ENCODE measurements at places on chromosomes 12 and 14. TPM values are rescaled to one million over a fixed set of nuclear protein-coding genes. Genes with fewer than 3 reads are reported as not detected.

CLEC2A gene
- total RNA-seq, result not detected

GRCh38 chr14:44589180-44589579 is 82.1 kb upstream of the FSCB start:
- no peak for DNase-seq

KRT7 gene
- 9.3 TPM for total RNA-seq

KRT77 gene
- not detected for total RNA-seq

DNA sequence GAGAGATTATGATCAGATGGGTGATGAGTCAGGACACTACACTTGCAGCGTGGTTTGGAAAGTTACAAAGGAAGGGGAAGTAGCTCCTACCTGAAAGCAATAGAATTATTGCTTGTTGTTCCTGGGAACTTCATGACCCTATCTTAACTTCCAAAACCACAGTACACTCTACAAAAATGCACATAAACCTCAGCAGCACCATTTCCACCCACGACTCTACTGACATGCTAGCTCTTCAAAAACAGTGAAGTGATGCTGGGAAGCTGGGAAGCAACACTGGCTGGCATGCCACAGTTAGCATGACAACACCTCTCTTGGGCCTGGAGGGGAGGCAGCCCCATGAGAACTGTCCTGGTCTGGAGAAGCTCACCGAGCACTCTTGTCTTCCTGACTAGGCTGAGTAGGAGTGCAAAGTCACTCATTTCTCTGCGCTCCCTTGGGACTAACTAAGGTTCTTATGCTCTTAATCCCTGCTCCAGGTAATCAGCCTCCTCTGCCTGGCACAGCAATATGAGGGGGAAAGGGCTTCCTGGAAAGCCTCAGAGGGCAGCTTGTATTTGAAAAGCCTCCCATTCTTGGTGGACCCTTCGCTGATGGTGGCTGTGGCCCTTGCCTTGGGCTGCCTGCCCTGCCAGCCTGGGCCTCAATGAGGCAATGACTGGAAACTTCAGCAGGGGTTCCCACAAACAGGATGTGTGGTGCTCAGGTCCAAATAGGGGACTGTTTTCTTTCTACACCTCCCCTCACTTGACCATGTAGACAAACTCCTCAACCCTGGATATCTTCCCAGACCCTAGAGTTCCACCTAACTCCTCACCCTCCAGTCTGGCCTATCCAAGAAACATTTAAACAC is 1.2 kb downstream of the KRT3 start:
- no peak for DNase-seq

PIANP gene
- total RNA-seq, result not detected

DNA sequence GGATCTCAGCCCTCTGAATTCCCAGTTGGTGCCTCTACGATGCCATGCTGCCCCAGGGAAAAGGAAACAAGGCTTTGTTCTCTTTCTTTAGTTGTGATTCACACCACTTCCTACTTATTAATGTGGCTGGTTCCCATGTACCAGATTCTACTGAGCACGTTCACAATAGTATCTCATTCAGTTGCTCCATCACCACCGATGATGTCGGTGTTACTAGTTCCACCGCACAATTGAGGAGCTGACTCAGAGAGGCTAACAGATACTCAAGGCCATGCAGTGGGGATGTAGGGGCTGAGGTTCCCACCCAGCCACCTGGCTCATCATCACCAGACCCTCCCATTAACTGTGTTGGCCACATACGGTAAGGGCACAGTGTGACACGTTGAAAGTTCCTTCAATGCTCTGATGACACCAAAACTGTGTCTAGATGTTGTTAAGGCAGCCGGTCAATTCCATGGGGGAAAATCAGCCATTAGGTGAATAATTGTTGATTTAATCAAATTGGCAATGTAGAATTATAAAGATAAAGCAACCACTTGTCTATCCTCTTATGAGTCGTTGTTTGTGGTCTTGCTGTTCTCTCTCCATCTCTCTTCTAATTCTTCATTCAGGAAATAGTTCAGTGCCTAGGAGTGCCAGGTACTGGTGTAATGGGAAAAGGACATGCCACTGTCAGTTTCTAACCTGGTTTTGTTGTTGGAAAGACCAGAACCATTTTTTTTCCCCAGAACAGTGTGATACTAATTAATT is 244.2 kb upstream of the CRY1 start:
- no peak for DNase-seq

SLC10A1 gene
- total RNA-seq, result not detected

DNA sequence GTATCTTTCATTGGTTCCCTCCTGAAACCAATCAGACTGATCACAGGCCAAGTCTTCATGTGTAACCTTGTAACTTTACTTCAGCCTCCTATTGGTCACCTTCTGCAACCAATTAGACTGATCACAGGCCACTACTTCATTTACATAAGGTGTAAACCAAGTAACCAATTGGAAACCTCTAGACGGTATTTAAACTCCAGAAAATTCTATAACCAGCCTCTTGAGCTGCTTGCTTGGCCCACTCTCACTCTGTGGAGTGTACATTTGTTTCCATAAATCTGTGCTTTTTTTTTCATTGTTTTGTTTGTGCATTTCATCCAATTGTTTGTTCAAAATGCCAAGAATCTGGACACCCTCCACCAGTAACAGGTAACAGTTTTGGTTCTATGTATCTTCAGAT is 47.5 kb downstream of the EIF2S3B start:
- no peak for DNase-seq

- no peak for DNase-seq
Measured at GRCh38 chr12:77560714-77561113, 270.0 kb upstream of the NAV3 start.

SIRT4 gene
- total RNA-seq, result 1.6 TPM

- DNase-seq, result no peak
Measured at GRCh38 chr14:76891391-76891790, 65.2 kb downstream of the LRRC74A start.

DNA sequence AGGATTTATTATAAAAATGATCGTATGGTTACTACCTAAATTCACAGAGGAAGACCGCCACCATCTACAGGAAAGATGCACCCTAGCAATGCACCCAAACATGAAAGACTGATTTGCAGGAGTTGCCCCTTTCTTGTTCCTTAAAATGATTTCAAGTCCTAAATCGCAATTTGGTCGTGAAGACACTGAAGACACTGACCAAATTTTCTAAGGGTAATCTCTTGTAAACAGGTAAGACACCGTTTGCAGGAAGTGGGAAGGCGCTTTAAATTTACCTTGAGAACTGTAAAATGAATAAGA is 1.0 kb downstream of the SOS2 start:
- DNase-seq, result no peak

CAPZA3 gene
- not detected for total RNA-seq
